ENCODE measurements at places on chromosomes 16 and 17.

DNA sequence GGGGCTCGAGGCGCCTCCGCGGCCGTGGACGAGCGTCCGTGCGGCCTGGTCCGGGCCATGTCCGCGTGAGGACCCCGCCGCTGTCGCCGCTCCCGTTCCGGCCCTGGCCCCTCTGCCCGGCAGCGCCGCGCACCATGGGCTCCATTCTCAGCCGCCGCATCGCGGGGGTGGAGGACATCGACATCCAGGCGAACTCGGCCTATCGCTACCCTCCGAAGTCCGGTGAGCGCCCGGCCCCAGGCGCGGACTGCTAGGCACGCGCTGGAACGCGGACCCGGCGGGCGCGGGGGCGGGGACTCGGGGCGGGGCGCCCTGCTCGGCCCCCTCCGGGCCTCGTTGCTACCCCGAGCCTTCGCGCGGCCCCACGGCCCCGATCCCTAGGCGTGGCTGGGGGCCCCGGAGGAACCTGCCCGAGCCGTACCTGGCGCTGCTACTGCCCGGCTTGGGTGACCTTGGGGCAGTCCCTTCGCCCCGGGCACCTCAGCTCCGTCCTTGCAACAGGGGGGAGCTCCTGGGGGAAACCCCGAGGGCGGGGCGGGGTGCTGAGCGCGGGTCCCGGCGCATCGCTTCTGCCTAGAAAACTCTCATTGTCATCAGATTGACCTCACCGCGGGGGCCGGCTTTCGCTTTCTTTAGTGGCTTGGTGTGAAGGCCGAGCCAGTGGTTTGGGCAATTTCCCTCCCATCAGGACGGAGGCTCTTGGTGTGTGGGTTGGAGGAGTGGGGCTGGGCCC is 367 bp downstream of the MGRN1 start:
- DNase-seq, result no peak

- no peak for DNase-seq
Measured at GRCh38 chr17:18382441-18383078, 5.0 kb downstream of the EVPLL start.

DNA sequence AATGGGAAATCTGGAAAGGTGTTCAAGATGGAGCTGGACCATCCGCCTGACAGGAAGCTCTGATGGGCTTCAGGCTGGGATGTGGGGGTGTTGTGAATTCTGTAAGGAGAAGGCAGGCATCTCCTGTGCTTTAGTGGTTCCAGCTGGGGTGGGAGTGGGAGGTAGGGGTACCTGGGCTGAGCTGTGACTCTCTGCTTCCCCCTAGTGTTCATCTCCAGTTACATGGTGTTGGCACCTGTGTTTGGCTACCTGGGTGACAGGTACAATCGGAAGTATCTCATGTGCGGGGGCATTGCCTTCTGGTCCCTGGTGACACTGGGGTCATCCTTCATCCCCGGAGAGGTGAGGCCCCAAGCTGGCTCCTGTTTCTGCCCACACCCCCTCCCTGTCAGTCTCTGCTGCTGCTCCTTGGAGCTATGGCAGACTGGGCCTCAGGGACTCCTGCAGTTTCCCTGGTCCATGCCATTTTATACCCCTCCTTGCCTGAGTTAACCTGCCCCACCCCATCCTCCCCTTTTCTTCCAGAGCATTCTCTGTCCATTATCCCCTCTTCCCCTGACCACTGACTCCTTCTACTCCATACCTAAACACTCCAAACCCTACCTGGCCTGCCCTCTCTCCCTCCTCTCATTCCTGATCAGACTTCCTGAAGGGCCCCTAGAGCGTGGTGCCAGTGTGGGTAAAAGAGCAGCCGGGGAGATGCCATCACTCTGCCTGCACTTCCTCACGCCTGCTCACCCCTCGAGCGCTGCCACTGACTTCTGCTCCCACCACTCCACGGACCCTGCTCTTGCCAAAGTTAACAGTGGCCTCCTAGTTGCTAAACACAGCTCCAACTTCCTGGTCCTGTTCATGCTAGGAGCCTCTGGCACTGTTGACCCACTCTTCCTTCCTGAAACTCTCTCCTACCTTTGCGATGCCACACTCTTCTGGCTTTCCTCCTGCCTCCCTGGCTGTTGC is 3.4 kb downstream of the SPNS1 start:
- DNase-seq, result no peak

- no peak for DNase-seq
Measured at GRCh38 chr16:53018834-53019416, 33.8 kb downstream of the CHD9NB start.

DNA sequence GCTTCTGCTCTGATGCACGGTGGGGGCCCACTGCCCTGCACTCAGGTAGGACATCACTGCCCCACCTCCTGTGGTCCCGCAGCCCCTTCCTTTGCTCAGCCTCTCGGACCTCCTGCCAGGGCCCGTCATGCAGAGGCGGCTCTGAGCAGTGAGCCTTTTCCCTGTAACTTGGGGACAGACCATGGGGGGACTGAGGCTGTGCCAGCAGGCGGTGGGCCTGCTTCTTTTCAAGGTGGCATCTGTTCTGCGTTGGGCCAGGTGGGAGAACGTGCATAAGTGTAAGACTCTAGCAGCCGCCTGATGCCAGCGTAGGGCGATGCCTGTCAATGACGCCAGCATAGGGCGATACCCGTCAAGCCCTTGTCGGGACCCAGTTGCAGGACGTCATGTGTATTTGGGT is 40.3 kb upstream of the ZNF469 start:
- DNase-seq, result no peak
